ENCODE measurements at places on chromosomes 1 and 21.

GRCh38 chr1:226686440-226687425 lies 52.3 kb downstream of the ITPKB start:
- DNase-seq, result no peak

DNA sequence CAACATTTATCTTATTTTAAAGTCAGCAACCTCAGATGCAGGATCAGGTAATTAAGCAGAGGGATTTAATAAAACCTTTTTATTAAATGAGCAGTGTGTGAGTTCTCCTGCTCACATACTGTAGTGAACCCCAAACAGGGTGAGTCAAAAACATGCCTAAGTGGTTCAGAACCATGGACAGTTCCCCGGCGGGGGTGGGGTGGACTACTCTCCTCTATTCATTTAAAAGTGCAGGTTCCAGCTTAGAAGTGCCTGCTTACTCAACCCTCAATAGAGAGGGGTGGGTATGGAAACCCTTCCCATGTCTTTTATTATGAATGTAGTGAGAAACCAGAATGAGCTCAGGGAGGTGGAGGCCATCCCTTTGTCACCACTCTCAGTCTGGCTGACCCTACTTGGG lies 397.9 kb downstream of the HHAT start:
- DNase-seq, result peak; percentile 48

DNA sequence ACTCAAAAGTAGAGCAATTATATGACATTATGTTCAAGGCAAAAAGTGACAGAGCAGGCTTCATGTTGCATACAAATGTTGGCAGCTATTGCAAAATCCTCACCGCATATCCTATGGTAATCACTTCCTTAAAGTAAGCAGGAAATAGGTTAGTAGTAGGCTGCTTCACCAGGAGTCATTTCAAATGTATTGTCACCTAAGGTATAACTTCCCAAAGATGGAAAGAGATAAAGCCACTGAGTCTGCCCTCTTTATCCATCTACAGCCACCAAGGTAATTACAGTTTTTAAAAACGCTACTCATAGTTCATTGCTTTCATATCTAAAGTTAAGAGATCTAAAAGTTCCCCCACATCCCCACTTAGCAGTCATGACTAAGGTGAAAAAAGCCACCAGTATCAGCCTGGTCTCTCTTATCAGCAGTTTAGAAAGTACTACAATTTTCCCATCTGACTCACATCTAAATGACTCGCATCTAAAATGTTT lies 31.6 kb upstream of the UBE2U start:
- DNase-seq, result peak; percentile 32

DNA sequence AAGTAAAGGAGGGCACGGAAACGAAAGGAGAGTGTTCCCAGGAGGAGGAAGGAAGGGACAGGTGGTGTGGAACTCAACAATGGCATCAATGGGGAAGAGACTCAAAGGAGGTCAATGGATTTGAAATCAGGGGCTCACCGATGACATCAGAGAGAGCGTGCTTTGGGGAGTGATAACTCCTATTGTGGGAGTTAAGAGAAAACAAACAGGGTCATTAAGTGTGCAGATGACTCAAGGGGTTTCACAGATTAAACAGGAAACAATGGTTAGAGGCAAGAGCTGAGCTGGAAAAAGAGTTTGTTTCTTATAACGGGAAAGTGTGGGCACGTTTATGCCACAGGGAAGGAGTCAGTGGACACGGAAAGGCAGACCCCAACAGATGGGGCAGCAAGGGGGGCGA lies 629.1 kb downstream of the SMYD3 start:
- no peak for DNase-seq

DNA sequence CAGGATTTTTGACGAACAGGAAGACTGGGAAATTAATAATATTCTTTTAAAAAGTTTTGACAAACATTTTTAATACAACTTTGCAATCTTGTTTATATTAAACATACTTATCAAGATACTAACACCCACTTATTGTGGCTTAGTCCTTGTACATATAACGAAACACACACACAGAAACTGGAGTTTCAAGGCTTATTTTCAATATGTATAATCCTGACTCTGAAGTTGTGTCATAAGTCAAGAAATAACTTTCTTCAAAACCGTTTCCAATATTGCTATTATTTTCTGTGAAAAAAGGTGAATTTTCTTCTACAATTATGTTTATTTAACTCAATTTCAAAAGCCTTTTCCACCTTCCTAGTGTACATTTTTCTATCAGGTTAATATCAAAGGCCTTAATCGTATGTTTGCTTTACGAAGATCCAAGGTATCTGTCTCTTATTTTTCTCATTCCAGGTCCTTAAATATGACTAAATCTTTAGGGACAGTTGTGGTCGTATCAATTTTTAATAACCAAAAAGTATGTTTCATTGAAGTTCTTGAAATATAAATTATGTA lies 1.8 kb downstream of the CDKN2C start:
- DNase-seq, result no peak

GRCh38 chr1:229325401-229325800 lies 17.4 kb downstream of the CCSAP start:
- no peak for DNase-seq

DNA sequence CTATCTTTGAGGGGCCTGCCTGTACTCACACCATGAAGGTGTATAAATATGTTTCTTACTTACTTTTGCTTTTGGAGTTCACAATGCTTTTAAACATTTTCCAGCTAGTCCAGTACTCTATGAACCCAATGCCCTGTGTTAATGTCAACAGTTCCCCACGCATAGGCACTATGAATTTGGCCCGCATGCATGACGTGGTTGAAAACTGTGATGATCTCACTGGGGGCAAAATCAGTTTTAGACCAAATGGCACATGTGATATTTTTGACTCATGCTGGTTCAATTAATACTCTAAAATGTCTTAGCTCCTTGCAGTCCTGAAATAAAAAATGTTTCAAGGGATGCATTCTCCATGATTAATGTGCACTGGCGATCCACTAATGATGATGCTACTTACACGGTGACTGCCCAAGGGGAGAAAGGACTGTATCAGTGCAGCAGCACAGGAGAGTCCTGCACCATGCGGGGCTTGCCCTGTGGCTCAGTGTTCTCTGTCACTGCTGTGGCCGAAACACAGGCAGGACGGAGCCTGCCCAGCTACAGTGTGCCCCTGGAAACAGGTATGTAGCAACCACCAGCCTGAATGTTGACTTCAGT lies 15.7 kb downstream of the FNDC7 start:
- DNase-seq, result no peak

DNA sequence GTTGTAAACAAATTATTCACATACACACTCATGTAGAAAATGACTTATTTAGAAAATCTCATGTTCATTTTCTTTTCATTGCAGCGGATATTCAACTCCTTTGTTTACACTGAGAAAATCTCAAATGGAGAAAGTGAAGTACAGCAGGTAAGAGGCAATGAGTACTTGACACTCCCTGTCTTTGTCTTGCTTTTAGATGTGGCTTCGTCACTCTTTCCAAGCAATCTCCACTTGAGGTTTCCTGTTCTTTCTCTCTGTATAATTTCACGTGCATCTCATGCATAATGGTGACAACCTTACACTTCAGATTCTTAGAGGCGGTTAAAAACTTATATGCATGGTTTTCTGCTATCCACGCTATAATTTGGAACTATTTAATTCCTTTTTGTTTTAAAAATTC lies 80.6 kb downstream of the CACHD1 start:
- peak; percentile 77 for DNase-seq

- no peak for DNase-seq
Observed at GRCh38 chr1:117828201-117828600, 101.2 kb downstream of the GDAP2 start.

- DNase-seq, result no peak
Observed at GRCh38 chr1:170823120-170823519, 112.2 kb upstream of the MROH9 start.

GRCh38 chr21:43287795-43288755 lies 119.3 kb downstream of the CRYAA start:
- no peak for DNase-seq

DNA sequence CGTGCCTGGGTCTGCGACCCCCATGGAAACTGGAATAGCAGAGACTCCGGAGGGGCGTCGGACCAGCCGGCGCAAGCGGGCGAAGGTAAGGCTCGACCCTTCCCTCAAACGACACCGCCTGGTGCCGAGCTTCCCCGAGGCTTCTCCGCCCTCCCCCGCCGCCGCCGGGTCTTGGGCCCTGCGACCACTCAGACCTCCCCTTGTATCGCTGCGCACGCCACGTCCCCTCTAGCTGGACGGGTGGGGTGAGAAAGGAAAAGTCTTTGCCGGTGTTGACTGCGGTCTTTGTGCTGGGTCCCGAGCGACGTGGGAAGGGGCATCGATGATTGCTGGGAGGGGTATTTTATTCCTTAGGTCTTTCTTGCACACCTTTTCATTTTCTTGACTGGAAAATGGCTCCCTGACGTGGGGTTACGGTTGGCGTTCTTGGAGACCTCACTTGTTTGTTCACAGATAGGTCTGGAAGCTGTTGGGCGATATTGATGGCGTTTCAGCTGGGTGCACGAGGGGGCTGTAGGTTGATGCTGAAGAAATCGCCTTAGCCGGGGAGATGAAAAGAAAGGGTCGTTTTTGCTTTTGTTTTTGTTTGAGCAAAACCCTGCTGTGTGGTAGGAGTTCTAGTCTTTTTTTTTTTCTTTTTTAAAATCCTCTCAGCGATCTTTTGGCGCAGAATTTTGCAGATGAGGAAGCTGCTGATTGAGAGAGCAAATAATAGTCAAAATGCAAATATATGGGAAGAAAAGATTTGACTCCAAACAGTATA lies 776 bp downstream of the KDM1A start:
- DNase-seq, result peak; percentile 32

- no peak for DNase-seq
Observed at GRCh38 chr21:38282921-38283320, 26.1 kb downstream of the KCNJ15 start.

GRCh38 chr1:203621559-203622262 lies 4.9 kb upstream of the ATP2B4 start:
- DNase-seq, result no peak

DNA sequence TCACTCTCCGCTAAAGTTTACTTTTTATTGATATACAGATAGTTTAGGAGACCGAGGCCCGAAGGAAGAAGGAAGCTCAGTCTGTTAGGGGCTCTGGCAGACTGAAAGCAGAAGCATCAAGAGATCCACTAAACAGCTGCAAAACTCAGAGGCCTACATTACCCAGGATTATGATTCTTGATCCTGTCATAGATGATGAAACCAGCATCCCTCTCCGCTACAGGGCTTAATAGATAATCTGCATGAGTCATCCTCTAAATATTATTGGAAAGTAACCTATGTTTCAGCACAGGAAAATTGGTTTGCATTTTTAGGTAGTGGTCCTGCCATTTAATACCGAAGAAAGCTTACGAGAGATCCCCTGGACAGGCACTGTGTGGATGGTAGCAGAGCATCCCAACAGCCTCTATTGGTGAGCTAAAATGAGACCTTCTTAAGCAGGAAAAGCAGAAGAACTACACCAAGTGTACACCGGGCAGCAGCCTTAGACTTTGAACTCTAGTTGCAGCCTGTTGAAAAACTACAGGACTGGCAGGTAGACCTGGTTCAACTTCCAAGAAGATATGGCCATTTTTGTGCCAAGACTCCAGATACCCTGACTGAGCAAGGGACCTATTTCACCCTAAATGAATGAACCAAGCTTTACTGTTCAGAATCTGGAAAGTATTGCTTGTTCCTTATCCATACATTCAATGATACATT lies 6.8 kb downstream of the CASQ2 start:
- no peak for DNase-seq

- DNase-seq, result no peak
Observed at GRCh38 chr1:12180315-12180714, 13.5 kb downstream of the TNFRSF1B start.

- no peak for DNase-seq
Observed at GRCh38 chr21:42613756-42614155, 39.7 kb upstream of the PDE9A start.

- peak; percentile 43 for DNase-seq
Observed at GRCh38 chr21:25582888-25583287, 24.4 kb downstream of the MRPL39 start.

GRCh38 chr1:25702101-25702775 lies 85.6 kb downstream of the MAN1C1 start:
- DNase-seq, result no peak

DNA sequence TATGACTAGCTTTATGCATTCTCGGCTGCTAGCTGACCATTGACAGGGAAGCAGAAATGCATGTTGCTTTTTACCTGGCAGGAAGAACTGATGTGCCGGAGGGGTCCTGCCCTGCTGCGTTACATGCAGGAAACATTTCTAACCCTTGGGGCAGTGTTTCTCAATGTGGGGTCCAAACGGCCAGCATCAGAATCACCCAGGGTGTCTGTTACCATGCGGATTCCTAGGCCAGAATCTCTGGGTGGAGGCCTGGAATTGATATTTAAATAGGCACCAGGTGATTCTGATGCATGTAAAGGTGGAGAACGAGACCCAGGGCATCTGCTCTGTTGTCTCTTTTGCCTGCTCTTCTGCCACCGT lies 182.7 kb downstream of the PCP4 start:
- DNase-seq, result no peak

- DNase-seq, result no peak
Observed at GRCh38 chr1:115159958-115160357, 70.7 kb upstream of the TSPAN2 start.

DNA sequence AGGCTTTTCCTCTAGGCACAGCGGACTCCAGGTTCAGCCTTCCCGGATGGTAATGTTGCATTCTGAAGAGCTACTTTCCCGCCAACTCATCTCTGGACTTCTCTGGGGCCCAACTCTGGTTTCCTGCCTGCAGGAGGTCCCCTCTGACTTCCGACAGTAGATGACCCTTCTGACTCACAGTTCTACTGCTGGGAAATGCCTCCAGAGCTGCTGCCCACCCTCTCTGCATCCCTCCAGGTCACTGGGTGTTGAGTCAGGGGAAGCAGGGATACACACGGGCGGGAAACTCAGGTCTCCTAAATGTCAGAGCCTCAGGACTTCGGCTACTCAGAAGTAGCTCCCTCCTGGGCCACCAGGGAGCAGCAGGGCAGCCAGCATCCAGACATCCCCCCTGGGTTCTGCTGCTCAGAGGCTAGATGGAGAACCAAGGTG lies 2.1 kb upstream of the KIF21B start:
- no peak for DNase-seq

DNA sequence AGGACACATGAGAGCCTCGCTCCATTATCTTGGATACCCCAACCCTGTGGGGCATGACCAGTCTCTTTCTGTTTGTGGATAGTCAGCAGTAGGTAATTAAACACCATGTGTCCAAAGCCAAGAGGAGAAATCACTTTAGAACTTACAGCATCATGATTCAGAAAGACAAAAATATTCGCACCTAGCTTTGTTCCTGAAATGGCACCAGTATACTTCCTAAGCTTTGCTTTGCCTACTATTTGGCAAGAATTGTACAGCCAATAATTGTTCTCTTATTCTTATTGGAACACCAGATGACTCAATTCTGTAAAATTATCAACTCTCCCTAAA lies 24.2 kb downstream of the TNFRSF9 start:
- DNase-seq, result no peak

DNA sequence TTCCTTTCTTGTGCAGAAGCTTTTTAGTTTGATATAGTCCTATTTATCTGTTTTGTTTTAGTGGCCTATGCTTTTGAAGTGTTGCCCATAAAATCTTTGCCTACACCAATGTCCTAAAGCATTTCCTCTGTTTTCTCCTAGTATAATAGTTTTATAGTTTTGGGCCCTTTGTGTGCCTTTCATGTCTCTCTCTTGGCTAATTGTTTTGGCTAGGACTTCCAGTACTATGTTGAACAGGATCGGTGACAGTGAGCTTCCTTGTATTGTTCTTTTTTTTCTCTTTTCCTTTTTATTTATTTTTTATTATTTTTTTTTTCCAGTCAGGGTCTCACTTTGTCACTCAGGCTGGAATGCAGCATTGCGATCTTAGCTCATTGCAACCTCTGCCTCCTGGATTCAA lies 47.0 kb upstream of the WARS2 start:
- no peak for DNase-seq

GRCh38 chr1:244796719-244797406 lies 38.6 kb upstream of the COX20 start:
- peak; percentile 45 for DNase-seq
